Activated CD4-positive, alpha-beta T cell treated with anti-CD3 and anti-CD28 coated beads, Interleukin-2, amount 10 ng/mL, durations not matched to agents 7 days and 5 days (primary cell): ENCODE measurements at places on chromosomes 3 and 15.

- DNase-seq = no peak
Observed at GRCh38 chr3:124926426-124927101, 8.0 kb downstream of the MUC13 start.

- DNase-seq = peak; percentile 80
Observed at GRCh38 chr15:90885432-90886290, 1.4 kb downstream of the FES start.

GRCh38 chr3:2921903-2922302, 188.3 kb downstream of the IL5RA start:
- no peak for DNase-seq

- DNase-seq = no peak
Observed at GRCh38 chr3:41190509-41191284, 8.6 kb upstream of the CTNNB1 start.

DNA sequence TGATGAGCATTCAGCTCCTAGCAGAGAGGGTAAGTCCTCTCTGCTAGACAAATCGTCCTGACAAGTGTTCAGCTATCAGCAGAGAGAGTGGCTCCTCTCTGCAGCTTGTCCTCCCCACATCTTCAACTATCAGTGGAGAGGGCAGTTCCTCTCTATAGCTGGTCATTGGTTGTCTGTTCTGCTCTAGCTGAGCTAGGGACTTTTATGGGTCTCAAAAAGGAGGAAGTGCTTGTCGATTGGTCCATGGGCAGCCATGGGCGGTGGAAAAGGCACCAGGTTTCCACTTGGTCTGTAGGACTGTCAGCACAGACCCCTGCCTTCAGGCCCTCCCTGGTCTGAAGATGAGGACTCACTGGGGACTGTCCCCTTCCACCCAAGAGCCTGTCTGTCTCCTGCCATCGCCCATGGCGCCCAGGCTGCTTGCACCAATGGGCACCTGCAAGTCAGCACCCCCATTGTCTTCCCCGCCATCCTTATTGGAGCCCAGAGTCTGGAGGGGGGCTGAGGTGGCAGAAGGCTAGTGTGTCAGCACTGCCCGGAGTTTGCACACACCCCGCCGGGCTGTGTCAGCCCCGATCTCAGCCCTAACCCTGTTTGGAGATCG, 264.7 kb downstream of the ZBBX start:
- DNase-seq = no peak
